Inflammatory macrophage (primary cell): ENCODE measurements at places on chromosomes 13 and 19.

- no peak for DNase-seq
Measured at GRCh38 chr19:4774136-4774535, 17.4 kb upstream of the FEM1A start.

DNA sequence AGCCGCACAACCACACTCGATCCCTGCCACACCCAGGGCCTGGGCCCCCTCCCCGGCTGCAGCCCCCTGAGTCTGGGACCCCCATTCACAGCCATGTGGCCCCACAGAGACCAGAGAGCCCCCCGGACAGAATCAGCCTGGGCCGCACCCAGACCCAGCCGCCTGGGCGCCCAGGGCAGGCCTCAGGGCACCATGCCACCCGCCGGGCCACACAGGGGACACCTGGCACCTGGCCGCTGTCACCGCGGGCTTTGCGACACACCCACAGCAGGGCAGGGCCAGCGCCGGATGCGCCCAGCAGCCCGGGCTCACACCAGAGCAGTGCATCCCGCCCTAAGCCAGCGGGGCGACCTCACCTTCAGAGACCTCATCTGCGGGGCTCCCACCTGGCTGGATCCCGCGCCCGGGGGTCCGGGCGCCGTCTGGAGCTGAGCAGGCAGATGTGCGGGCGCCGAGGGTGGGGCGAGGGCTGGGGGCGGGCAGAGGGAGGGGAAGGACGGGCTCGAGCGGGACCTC is 443 bp downstream of the TBXA2R start:
- DNase-seq, result no peak

DNA sequence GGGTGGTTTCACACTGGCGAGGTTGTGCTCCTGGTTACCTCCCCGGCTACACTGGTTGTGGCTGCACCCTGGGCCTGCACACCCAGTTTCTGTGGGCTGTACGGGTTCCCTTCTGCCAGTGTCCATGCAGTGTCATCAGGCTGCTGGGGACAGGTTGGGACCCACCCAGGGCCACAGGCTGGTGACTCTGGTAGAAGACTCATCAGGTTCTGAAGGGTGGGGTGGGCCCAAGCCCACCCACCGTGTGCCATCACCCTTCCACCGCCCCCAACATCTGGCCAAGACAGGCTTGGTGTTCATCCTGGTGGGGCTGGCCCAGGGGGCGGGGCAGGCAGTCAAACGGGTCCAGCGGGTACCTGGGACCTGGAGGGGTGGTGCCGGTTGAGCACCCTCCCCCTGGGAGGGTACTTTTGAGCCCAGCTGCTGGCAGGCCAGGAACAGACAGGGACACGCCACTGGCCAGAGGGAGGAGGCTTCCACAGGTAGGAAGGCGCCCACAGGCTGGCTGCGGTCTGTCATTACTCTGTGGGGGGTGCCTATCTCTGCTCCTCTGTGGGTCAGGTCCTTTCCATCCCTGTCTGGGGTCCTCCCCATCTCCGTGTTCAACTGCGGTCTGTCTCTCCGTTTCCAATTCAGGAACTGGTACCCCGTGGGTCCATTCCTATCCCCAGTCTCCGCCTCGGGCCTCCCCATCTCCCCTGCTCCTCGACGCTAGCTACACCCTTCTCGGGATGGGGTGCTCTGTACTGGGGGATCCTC is at the start of gene RNF225:
RNF225 (plus strand) TSS at position 437 of the 759 bp plus-strand sequence. CDS start 434 bp downstream, outside the sequence.
- DNase-seq, result no peak

DNA sequence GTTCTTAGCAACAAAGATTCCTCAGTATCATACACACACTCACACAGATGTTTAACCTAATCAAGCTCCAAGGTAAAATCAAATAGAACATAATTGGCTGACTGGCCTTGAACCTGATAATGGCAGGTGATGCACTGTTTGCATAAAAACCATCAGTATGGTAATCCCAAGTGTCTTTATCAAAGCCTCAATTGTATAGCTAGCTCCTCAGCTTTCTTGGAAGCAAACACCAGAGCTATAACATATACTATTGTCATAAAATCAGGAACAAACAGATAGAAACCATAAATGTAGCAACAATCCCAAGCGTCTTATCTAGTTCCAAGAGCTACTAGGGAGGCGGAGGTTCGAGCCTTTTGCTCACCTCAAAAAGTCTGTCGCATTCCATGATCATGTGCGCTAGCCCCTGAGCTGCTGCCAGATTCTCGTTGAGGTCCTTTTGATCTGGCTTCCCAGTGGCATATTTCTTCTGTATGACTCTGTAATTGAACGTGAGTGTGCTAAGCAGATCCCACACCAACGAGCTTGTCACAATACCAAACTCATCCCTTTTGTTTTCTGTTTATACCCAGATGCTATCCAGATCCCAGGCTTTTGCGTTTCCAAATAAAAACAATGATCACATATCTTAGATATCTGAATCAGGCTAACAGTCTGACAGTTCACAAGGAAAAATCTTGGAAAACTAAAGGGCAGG is 95.3 kb downstream of the KL start:
- no peak for DNase-seq

DNA sequence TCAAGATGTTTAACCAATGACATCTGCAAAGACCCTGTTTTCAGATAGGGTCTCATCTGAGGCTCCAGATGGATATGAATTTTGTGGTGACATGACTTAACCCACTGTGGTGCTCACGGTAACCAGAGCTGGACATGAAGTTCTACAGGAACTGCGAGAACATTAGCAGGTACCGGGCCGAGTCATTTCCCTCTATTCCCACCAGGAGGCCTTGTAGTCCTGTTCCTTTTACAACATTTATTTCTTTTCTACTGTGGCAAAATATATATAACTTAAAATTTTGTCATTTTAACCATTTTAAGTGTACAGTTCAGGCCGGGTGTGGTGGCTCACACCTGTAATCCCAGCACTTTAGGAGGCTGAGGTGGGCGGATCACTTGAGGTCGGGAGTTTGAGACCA is 7.6 kb upstream of the TSPAN16 start:
- DNase-seq, result peak; percentile 38

- no peak for DNase-seq
Measured at GRCh38 chr19:1313695-1314613, 28.3 kb downstream of the EFNA2 start.

DNA sequence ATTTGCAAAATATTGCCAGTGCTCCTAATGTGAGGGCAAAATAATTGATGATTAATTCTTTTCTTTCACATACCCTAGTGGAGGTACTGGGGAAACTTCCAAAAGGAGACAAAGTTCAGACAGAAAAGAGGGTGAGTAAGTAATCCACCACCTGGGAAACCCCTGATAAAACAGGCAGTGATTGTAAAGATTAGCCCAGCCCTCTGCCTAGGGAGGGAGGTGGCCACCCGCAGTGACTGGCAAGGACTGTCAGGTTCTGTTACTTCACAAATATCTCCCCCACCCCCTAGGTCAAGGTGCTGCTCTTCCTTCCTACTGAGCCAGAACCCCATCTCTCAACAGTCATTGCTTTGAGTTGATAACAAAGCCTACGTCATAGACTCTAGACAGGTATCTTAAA is 239.7 kb downstream of the DNAJC15 start:
- no peak for DNase-seq

DNA sequence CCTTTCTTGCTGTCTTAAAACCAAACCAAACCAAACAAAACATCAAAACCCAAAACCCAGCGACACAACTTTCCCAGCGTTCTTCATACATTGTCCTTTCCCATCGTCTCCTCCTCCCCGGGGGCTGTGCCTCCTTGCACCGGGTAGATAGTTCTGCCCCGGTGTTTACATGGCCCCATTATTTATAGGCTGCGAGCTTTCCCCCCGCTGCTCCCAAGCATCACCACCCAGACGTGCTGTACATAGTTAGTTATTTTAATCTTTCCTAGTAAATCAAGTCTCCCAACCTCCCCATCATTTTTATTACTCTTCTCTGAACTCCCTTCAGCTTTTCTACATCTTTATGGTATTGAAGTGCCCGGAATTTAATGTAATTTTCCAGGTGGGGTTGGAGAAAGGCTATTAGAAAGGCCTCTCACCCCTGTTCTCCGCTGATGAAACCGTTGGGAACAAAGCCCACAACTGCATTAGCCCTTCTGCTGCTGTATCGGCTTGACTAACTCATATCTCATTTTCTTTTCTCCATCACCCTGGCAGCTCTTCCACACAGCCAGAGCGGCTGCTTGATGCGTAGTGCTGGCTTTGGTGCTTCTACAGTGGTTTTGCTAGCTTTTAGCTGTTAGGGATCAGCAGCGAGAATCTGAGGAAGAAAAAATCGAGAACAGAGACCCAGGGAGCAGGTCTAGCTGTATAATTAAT is 53.1 kb downstream of the FGF9 start:
- no peak for DNase-seq

DNA sequence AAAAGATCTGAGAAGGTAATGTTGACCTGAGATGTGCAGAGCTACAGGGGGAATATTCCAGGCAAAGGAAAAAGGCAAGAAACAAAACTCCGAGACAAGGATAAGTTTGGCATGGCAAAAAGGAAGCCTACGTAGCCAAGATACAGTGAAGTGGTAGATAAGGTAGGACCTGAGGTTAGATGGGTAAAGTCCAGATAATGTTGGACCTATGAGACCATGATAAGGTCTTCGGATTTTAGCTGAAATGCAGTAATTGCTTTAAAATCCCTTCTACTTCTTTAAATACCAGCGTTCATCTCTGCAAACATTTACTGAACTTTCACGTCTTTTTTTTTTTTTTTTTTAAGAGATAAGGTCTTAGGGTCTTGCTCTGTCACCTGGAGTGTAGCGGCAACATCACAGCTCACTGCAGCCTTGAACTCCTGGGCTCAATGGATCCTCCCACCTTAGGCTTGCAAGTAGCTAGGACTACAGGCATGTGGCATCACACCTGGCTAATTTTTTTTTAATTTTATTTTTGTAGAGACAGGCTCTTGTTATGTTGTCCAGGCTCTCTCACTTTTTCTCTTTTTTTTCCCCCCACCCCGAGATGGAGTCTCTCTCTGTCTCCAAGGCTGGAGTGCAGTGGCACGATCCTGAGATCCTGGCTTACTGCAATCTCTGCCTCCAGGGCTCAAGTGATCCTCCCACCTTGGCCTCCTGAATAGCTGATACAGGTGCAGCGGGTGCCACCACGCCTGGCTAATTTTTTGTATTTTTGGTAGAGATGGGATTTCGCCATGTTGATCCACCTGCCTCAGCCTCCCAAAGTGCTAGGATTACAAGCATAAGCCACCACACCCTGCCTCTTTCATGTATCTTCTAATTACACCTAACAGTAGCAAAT is 4.2 kb upstream of the WBP4 start:
- DNase-seq, result no peak

DNA sequence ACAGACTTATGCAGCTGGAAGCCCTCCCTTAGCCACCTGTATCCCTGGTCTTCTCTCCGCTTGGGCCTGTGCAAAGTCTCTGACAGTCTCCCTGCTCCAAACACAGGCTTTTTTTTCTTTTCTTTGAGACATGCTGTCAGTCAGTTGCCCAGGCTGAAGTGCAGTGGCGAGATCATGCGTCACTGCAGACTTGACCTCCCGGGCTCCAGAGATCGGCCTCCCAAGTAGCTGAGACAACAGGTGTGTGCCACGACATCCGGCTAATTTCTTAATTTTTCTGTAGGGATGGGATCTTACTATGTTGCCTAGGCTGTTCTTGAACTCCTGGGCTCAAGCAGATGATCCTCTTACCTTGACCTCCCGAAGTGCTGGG is 1.6 kb downstream of the MZF1 start:
- DNase-seq, result no peak

DNA sequence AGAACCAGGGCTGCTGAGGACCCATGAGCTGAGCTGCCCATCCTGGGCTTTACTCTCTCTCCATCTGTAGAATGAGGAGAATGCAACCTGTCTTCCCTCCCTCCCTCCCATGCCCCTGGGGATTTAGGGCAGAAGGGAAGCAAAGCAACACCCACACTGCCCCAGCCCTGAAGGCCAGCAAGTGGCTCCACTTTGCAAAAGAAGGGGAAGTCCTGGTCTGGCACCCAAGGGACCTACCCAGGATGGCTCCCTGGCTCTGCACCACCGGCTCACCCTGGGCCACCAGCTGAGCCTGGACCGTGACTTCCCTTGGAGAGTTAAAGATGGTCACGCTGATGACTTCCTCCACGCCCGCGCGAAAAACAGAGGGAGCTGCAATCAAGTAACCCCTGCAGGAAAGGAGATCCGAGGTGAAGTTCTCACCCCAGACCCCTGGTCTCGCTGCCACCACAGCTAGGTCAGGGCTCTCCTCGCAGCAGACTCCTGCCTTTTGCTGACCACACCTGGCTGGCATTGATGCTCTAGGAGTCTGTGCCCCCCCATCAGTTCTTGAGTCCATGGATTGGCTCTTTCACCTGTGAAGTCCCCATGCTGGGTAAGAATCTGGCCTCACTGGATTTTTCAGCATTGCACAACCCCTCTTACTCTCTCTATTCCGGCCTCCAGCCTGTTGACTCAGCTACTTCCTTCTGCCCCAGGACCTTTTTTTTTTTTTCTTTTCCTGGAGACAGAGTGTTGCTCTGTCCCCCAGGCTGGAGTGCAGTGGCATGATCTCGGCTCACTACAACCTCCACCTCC is 4.6 kb downstream of the CPAMD8 start:
- DNase-seq, result peak; percentile 88

DNA sequence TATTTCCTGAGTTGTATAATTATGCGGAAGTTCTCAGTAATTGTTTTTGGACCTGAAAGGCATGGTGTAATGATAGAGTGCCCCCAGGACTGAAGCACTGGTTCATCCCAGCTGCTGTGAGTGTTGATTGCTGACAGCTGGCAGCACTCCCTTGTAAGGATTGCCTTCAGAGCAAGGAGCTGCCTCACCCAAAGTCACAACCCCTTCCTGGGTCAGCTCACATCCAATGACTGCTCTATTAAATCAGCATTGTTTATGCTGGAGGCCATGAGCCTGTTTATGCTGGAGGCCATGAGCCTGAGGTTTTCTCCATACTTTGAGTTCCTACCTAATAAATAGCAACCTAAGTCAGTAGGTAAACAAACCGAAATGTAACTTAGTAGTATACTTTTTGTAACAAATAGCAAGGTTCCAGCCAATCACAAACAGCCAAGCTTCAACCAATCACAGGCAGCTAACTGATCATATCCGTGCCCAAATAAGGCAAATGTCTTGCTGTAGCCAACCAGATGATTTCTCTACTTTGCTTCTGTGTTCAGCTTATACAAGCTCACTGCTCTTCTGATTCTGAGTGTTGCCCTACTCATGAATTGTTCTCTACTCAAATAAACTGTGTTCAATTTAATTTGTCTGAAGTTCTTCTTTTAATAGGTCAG is 11.7 kb upstream of the SPACA6 start:
- DNase-seq, result no peak

DNA sequence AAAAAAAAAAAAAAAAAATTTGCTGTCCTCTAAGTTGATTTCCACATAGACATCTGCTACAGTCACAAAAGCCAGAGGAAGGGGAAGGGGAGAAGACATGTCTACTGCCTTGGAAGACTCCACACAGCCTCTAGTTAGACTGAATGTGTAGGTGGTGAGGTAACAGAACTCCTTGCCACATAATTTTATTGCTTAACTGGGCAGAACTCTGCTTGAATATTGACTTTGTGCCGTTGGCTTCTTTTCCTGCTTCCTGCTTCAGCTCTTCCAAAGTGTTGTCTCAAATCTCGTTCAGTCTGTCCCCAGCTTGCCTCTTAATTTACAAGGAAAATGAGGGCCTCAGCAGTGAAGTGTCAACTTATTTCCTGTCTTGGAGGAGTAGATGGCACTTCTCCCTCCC is 37.1 kb downstream of the ESD start:
- DNase-seq, result peak; percentile 88
